Renal pelvis (tissue), 12 donors: ENCODE measurements at places on chromosomes 2 and 18. TPM values are rescaled to one million over a fixed set of nuclear protein-coding genes. Genes with fewer than 3 reads are reported as not detected.

The ALS2 gene
- 35.7 TPM for polyA plus RNA-seq

The SMC6 gene
- 31.6 TPM for polyA plus RNA-seq

GRCh38 chr2:145411493-145411892 lies 891.6 kb upstream of the ZEB2 start:
- no peak for DNase-seq

DNA sequence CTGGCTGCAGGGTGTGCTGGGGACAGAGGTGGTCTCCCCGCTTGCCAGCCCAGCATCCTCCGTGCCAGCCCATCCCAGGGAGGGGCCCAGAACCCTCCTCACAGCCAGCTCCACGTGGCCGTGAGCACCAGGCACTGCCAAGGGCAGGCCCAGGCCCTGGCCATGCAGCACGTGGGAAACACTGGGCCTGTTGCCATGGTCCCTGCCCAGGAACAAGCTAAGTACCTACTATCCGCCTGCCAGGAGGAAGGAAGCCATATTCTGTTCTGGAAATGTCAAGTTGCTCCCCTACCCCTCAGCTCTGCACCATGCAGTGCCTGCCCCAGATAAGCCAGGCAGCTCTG lies 250.6 kb downstream of the CYP26B1 start:
- DNase-seq: no peak

GRCh38 chr2:238785528-238785860 lies 62.4 kb upstream of the TWIST2 start:
- DNase-seq: no peak

GRCh38 chr2:108305901-108306300 lies 17.2 kb downstream of the SULT1C2 start:
- no peak for DNase-seq

The DPP4 gene
- polyA plus RNA-seq: 121 TPM

DNA sequence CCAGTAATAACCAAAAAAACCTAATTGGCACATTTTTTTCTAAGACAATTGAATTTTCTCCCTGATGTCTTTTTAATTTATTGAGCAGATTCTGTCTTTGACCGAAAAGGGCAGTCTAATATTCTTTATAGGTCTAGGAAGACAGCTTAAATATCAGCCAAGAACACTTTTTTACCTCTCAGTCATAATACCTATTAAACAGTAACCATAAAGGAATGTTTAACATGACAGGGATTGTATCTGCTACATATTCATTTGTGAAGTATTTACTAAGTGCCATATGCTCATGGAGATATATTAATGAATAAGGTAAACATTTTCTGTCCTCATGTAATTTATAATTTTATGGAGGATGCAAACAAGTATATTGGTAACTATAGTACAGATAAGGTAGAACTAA lies 3.1 kb upstream of the HTR2B start:
- no peak for DNase-seq

The FSHR gene
- not detected for polyA plus RNA-seq

The C2orf74 gene
- 40.1 TPM for polyA plus RNA-seq
